Activated CD4-positive, alpha-beta T cell treated with anti-CD3 and anti-CD28 coated beads, Interleukin-2, amount 10 ng/mL, durations not matched to agents 7 days and 5 days (primary cell): ENCODE measurements at places on chromosomes 16 and 17. TPM values are rescaled to one million over a fixed set of nuclear protein-coding genes. Genes with fewer than 3 reads are reported as not detected.

GRCh38 chr17:41505809-41506767, 676 bp upstream of the KRT13 start:
- no peak for DNase-seq
- no peaks in the 10 kb centered on the region for H3K36me3 ChIP-seq
- H3K4me3 ChIP-seq: no peak overlapping the region
- H3K27me3 ChIP-seq: no peaks in the 10 kb centered on the region

DNA sequence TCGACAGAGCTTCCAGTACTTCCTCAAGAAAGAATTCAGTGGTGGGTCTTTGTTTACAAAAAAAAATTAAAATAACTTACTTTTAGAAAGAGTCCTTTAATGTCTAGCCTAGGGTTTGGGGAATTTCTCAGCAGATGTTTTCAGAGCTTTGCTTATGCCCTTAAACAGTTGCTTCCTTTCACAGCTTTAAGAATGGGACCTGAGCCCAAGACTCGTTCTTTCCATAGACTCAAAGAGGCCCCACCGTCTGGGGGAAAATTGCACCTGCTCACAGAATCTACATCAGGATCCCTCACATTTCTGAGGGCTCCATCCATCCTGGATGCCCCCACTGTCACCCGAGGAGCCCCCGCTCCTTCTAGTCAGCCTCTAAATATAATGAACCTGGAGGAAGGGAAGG, 60.0 kb downstream of the RGS9 start:
- peaks cover 9% of the 10 kb centered on the region for H3K4me1 ChIP-seq
- no peak for DNase-seq
- no peaks in the 10 kb centered on the region for H3K36me3 ChIP-seq
- H3K4me3 ChIP-seq: no peak overlapping the region
- H3K27ac ChIP-seq: no peak overlapping the region

DNA sequence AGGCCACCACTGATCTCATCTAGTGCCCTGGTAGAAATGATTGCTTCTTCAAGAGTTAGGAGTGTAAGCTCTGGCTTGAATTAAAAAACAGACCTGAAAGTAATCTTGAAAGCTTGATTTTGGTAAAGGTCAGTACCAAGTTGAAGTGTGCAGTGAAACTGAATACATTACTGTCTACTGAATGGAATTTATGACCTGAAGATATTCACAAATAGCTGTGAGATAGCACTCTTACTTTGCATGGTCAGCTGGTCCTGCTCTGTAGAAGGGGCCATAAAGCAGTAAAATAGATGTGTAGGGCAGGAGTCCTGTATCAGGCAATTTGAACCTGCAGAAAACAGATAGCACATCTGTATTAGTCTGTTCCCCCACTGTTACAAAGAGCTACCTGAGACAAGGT, 78.6 kb downstream of the MYH13 start:
- H3K4me1 ChIP-seq: peaks cover 7% of the 10 kb centered on the region
- no peak overlapping the region for H3K4me3 ChIP-seq
- H3K27ac ChIP-seq: no peak overlapping the region
- no peak for DNase-seq
- H3K27me3 ChIP-seq: peaks cover 2% of the 10 kb centered on the region
- H3K36me3 ChIP-seq: no peaks in the 10 kb centered on the region

GRCh38 chr17:35315283-35315682, 58.1 kb downstream of the SLFN11 start:
- H3K4me3 ChIP-seq: no peak overlapping the region
- peaks cover 33% of the 10 kb centered on the region for H3K4me1 ChIP-seq
- peaks cover 9% of the 10 kb centered on the region for H3K36me3 ChIP-seq
- DNase-seq: no peak
- no peak overlapping the region for H3K27ac ChIP-seq
- peaks cover 2% of the 10 kb centered on the region for H3K27me3 ChIP-seq

DNA sequence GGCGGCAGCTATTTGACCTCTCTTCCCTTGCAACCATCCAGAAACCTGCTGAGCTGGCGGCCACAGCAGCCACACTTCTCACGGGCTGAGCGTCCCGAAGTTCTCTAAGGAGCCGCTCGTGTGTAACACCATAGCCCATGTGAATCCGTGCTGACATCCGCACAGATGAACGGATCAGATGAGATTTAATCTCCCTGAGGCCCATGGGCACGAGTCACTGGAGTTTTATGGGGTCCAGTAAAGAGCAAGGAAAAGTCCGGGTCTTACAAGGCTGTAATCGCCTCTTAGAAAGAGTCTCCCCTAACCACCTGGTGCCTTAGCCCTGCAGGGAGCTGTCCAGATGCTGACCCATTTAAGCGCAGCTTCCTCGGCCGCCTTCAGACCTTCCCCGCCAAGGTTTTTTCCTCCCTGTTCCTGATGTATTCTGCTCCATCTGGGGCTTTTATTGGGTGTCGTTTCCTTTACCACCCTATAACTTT, 5.5 kb upstream of the CACNG5 start:
- no peaks in the 10 kb centered on the region for H3K36me3 ChIP-seq
- H3K4me1 ChIP-seq: no peaks in the 10 kb centered on the region
- peak overlapping the region; percentile 21 for H3K27ac ChIP-seq
- H3K4me3 ChIP-seq: no peak overlapping the region
- H3K27me3 ChIP-seq: peaks cover 56% of the 10 kb centered on the region
- peak; percentile 29 for DNase-seq

DNA sequence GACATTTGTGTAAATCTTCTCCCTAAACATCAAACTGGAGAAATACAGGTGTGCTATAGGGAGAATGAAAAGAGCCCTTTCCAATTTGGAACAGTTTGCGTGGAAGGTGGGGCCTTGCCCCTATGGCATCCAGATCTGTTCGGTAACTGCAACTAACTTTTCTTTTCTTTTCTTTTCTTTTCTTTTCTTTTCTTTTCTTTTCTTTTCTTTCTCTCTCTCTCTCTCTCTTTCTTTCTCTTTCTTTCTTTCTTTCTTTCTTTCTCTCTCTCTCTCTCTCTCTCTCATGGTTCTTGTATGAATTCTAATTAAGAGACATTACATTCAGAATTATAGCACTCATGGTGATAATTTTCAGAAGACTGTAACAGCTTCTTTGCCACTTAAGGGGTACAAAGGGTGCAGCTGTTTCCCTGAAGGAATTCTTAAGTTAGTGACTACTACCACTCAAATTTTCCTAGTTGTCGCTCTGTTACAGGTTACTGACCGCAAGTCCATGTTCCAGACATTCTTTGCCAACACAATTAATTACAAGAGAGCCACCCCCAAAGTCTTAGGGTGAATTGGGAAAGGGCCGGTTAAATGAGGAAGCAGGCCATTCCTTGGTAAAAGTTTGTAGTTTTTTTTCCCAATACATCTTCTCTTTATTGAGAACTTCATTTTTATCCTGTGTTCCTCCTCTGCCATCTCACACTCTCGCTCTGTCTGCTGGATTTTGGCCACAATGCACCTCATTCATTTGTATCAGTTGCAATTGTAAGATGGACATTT, 69.8 kb downstream of the KSR1 start:
- H3K36me3 ChIP-seq: peaks cover 5% of the 10 kb centered on the region
- no peaks in the 10 kb centered on the region for H3K27me3 ChIP-seq
- peak overlapping the region; percentile 4 for H3K4me3 ChIP-seq
- H3K4me1 ChIP-seq: peaks cover 84% of the 10 kb centered on the region
- DNase-seq: no peak

The DLX3 gene
- not detected for total RNA-seq
